NCI-H1436 (cell line): ENCODE measurements at places on chromosomes 1 and 21.

- DNase-seq: no peak
Measured at GRCh38 chr1:234963180-234963903, 165.3 kb downstream of the TOMM20 start.

GRCh38 chr1:22916471-22916820 lies 56.2 kb downstream of the LACTBL1 start:
- DNase-seq: peak; percentile 64

DNA sequence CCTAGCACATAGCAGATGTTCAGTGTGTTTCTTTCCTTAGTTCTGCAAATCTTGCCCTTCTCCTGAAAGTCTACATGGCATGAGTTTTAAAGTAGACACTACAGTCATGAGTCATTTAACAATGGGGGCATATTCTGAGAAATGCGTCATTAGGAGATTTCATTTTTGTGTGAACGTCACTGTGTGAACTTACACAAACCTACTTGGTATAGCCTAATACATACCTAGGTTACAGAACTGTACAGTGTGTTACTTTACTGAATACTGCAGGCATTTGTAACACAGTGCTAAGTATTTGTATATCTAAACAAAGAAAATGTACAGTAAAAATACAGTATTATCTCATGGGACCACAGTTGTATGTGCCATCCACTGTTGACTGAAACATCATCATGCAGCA lies 10.0 kb downstream of the TTF2 start:
- no peak for DNase-seq

DNA sequence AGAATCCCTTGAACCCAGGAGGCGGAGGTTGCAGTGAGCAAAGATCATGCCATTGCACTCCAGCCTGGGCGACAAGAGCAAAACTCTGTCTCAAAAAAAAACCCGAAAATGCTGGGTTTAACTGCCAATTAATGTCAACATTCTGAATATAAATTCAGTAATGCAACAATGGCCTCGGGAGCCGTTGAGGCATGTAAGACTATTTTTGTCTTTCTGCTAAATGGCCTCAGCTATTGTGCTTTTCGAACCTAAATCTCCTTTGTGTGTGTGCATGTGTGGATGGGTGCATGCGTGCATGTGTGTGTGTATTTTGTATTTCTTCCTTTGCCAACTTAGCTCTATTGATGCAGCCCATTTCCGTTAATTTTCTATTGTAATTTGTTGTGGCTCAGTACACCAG lies 31.6 kb downstream of the CLIC4 start:
- no peak for DNase-seq

GRCh38 chr21:35738347-35738961 lies 321.9 kb downstream of the SETD4 start:
- DNase-seq: no peak

GRCh38 chr1:235887676-235888075 lies 21.0 kb upstream of the LYST start:
- no peak for DNase-seq

- no peak for DNase-seq
Measured at GRCh38 chr1:66275083-66275482, 258.9 kb upstream of the SGIP1 start.

DNA sequence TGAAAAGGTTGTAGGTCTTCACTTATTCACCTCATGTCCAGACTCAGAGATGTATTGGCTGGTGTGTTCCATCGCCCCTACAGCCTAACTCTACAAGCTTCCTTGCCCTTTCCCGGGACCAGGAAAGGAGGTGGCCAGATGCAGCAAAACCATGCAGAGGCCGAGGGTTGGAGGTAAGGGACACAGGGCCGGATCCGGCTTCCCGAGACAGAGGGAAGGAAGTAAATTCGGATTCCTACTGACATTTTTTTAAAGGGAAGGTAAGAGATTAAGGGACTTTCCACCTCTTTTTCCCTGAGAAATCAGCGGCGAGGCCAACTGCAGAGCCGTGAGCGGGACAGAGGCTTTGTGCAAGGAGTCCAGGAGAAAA lies 12.7 kb downstream of the EPHA10 start:
- no peak for DNase-seq

DNA sequence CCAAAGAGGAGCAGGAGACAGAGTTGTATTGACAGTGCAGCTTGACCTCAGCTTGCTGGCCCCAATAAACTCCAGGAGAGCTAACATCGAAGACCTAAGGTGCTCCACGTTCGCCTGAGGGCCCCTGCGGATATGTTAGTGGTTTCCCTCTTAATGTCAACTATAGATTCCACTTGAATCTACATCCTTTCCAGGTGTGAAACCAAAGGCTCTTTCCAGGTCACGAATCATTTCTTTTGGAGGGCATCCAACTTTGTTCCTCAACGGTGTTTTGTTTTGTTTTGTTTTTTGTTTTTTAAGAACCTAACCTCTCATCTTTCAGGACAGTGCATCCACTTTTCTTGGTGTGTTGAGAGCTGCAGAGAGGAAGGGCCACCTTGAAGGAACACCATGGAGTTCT lies 267.6 kb upstream of the SGIP1 start:
- no peak for DNase-seq

- no peak for DNase-seq
Measured at GRCh38 chr21:31774031-31774430, 42.1 kb upstream of the SCAF4 start.

DNA sequence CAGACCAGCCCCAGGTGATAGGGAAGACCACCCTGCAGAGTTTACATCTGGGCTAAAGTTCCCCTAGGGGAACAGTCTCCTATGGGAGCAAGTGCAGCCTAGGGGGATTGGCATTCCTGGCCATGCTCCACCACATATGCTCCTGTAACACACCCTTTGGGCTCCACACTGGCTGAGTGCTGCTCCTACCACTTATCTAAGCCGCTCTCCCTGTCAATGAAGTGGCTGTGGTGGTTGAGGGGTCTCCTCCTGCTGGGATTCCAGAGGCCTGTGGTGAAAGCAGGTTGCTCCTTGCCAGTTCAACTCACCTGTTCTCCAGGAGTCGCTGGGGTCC lies 51.1 kb downstream of the COL24A1 start:
- no peak for DNase-seq

DNA sequence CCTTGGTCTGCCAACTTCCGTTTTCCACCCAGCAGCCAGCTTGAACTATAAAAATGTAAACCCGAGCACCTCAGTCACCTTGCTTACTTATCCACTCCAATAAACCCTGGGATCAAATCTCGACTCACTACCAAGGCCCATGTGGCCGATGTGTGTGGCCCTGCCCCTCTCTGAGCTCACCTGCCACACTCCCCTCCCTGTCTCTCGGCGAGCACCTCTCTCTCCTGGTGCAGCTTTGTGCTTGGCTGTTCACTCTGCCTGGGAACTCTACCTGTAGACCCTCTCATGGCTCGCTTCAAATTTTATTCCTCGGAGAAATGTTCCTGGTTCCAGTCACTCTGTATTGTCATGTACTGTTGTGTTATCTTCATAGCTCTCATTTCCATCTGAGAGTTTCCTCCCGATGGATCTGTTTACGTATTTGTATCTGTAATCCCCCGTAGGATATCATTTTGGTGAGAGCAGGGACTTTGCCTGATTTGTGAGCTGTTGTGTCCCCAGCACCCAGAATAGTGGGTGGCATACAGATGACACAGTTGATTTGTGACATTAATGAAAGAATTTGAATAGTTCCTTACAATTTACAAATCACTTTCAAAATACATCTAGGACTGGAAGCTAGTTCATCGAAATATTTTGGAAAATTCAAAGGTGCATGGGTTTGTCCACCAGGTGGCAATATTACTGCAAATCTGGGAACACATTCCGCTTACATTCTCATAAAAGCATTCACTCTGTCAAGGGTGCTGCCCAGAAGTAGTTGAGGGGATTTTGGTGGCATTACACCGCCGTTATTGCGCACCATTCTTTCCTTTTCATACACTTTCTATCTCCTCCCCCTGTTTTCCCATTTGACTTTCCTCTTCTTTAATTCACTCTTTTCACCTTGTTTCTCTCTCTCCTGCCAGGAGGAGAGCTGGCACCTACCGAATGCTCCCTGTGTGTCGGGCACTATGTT lies 95.3 kb downstream of the ABCA4 start:
- peak; percentile 22 for DNase-seq

GRCh38 chr1:241701483-241702295 lies 49.6 kb downstream of the WDR64 start:
- DNase-seq: no peak

DNA sequence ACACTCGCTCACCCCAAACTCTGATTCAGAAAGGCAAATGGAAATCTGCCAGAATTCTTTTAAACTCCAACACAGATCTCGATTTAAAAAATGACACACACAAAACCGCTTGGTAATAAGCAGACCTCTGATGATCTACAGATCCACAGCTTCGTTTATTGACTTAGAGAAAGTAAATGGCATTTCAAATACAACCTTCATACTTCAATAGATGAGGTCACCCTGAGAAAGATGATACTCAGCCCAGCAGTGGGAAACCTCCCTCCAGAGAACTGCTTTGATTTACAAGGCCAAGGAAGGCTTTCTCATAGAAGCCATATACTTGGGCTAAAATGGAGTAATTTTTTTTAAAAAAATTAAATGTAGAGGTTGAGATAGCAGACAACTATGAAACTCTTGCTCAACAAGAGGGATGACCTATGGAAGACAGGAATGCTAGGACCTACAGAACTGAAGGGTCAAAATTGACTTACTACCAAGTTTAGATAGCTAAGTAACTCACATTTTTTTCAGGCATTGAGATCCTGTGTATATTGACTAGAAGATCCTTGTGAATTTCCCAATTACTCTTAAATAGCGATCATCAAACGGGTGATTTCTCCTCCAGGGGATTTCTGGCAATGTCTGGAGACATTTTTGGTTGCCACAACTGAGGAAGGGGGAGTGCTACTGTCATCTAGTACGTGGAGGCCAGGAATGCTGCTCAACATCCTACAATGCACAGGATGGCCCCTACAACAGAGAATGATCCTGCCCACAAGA lies 143.9 kb downstream of the CLIC6 start:
- no peak for DNase-seq

DNA sequence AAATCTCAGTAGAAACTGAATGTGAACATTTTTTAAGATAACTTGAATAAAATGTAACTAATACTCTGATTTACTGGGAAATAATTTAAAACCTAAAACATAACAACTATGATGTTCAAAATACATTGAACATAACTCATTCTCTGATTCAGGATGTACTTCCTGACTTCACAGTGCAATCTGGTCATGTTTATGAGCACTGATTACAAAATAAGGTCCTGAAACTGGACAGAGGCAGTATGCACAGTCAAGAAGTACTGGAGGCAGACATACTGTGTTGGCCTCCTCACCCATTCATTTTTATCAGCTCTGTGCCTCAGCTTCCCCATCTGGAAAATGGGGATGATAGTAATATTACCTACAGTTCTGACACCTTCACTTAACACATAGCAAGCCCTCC lies 651.3 kb downstream of the PTPRC start:
- no peak for DNase-seq

- no peak for DNase-seq
Measured at GRCh38 chr1:228510101-228510802, 23.1 kb downstream of the RNF187 start.

GRCh38 chr1:172970186-172970585 lies 80.6 kb downstream of the TNFSF18 start:
- DNase-seq: no peak

GRCh38 chr1:210607361-210607760 lies 278.7 kb downstream of the HHAT start:
- DNase-seq: no peak

- DNase-seq: no peak
Measured at GRCh38 chr1:117339866-117340700, 27.2 kb upstream of the MAN1A2 start.

GRCh38 chr1:150406483-150406882 lies 42.5 kb downstream of the RPRD2 start:
- DNase-seq: no peak

- DNase-seq: no peak
Measured at GRCh38 chr1:24535021-24535424, 20.9 kb upstream of the NCMAP start.

GRCh38 chr1:12776801-12777557 lies 3.4 kb downstream of the PRAMEF12 start:
- no peak for DNase-seq

GRCh38 chr1:233328142-233328921 lies 808 bp downstream of the MAP3K21 start:
- peak; percentile 29 for DNase-seq

- DNase-seq: no peak
Measured at GRCh38 chr1:245603311-245603865, 448.6 kb downstream of the KIF26B start.

GRCh38 chr21:41366522-41367151 lies 4.8 kb downstream of the MX2 start:
- DNase-seq: no peak

DNA sequence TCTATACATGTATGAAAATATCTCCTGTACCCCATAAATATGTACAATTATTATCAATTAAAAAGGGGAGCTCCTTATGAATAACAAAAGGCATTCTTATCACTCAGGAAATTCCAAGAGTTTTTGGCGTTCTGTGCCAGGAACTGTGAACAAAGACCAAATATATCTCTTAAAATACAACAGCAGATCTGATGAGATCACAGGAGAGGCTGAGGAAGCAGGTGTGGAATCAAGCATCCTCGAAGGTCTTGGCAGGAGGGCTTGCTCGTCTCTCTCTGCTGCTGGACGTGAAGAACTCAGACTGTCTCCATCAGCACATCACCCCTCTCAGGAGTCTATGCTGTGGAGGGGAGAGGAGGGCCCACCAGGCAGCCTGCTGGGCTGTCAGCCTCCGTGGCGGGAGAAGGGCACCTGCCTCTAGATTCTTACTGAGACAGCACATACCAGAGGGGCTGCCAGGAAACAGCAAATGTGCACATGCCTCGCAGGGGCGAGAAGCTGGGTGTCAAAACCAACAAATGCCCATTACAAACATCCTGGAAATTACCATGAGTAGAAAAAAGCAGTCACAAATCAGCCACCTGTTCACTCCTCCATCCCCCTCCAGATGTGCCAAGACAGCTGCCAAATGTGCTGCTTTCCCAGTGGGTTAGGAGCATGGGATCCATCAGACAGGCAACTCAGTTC lies 30.8 kb upstream of the FAM89A start:
- DNase-seq: no peak

DNA sequence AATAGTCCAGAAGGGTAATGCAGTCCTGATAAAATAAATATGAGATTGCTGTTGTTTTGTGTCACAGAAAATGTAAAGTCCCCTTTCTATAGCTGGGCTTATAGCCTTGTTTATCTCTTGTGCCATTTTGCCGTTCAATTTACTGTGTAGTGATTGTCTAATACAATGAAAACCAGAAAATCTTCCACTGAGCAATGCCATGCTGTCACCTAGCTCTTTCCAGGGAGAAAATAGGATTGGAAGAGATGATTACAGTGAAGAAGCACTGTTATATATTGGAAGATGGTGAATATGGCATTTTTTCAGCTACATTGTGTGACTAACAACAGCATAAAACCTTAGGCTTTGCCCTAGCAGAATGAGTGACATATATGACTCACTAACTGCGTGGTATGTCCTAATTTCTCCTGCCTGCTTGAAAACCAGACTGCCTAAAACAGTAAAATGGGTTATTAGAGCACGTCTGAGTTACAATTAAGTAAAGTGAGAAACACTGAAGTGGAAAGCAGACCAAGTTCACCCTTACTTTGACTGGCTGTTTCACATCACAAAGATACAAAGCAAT lies 332.4 kb upstream of the ZP4 start:
- no peak for DNase-seq

GRCh38 chr1:97603776-97604175 lies 317.1 kb downstream of the DPYD start:
- DNase-seq: no peak
